ENCODE measurements at places on chromosomes 11 and 22.

GRCh38 chr11:97732011-97732632 lies 1288.6 kb upstream of the CNTN5 start:
- DNase-seq = no peak

- DNase-seq = no peak
Observed at GRCh38 chr22:49764127-49764581, 63.5 kb downstream of the BRD1 start.

DNA sequence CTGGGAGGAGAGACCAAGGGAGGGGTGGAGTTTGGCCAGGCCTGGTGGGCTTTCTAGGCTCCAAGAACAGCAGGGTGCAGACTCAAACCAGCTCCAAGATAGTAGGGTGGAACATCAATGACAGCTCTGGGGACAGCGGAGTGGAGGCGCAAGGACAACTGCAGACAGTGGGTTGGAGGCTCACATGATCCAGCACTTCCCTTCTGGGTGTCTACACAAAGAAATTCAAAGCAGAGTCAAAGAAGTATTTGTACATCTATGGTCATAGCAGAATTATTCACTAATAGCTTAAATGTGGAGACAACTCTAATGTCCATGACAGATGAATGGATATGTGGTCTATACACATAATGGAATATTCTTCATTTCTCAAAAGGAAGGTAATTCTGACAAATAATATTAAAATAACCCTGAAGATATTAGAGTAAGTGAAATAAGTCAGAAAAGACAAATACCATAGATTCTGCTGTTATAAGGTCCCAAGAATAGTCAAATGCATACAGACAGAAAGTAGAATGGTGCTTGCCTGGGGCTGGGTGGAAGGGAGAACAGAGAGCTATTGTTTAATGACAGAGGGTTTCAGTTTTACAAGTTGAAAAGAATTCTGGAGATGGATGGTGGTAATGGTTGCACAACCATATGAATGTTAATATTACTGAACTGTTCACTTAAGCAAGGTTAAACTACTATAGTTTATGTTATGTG lies 5.5 kb upstream of the GAB4 start:
- DNase-seq = no peak

DNA sequence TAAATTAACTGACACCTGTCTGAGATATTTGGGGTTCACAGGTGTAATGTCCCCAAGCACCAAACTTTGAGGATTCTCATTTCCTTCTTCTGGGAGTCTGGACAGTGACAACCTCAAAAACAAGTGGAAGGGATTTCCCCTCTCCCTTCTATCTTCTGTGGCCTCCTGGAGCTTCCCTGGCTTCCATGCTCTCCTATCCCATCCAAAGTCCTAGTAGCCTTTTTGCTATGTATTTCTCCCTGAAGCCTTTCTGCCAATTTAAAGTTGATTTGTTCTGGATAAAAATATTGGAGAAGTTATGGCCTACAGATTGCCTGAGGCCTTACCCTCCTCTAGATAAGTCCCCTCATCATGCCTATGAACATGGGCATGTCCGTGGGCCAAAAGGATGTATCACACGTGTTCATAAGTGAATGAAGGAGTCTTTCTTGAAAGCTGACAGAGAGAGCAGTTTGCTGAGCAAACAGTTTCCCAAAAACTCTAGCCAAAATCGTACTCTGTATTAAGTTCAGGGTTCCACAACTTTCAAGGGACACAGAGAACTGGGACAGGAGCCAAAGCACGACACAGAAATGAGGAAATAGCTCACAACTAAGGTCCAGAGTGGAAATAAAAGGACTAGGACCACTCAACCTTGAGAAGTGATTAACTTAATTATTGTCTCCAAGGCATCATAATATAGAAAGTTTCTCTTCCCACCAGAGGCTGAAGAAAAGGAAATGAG lies 6.7 kb downstream of the HEPACAM start:
- DNase-seq = no peak

GRCh38 chr11:2126520-2127085 lies 12.6 kb downstream of the IGF2 start:
- no peak for DNase-seq

All from HS-27A (cell line).